ENCODE measurements at places on chromosomes 1 and 21. TPM values are rescaled to one million over a fixed set of nuclear protein-coding genes. Genes with fewer than 3 reads are reported as not detected.

The DDAH1 gene
- 2.4 TPM for total RNA-seq

The RABGGTB gene
- 75.3 TPM for total RNA-seq

The GUCA2B gene
- total RNA-seq: not detected

The ZBTB7B gene
- 32.5 TPM for total RNA-seq

The OR6K6 gene
- not detected for total RNA-seq

The MANEAL gene
- total RNA-seq: 0.78 TPM

The P3R3URF gene
- not detected for total RNA-seq

The KTI12 gene
- 13.0 TPM for total RNA-seq

The ARHGAP30 gene
- total RNA-seq: not detected

Measured in hair follicular keratinocyte (primary cell).